Activated T-helper 9 cell treated with anti-CD3 and anti-CD28 coated beads, Interleukin-2, amount 50 U/mL, for 16 hours (primary cell): ENCODE measurements at places on chromosomes 2 and 18.

GRCh38 chr18:78268226-78268988, 711.2 kb upstream of the SALL3 start:
- DNase-seq, result no peak

GRCh38 chr2:238370823-238371372, 50.6 kb downstream of the TRAF3IP1 start:
- peak; percentile 16 for DNase-seq

DNA sequence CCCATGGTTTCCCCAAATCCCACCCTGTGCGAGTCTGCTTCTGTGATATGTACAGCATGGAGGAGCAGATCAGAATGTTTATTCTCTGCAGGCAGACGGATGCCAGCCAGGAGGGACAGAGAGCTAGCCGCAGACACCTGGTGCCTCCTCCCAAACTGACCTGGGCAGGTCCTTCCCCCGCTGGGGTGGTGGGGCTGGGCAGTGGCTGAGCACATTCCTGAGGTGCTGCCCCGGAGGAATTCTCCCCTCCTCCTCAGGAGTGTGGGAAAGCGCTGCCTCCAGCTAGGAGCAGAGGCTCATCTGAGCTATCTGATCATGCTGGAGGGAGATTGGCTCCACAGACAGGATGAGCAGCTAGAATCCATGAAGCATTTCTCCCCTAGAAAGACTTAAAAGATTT, 21.7 kb downstream of the C2orf92 start:
- no peak for DNase-seq

DNA sequence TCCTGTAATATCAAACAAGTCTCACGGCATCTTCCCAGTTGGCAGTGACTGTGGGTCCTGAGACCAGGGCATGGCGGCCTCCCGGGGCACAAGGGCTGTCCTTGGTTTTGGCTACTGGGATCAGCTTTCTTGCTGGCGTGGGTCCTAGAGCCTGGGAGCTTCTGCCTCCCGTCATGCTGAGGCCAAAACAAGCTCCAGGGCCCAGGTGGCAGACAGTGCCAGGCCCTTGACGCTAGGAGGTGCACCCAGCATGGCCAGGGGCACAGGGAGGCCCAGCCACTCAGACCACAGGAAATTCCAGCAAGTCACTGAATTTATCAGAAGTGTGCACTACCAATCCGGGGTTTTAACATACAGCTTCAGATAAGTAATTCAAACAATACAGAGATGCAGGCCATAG, 184.7 kb downstream of the EIPR1 start:
- no peak for DNase-seq

DNA sequence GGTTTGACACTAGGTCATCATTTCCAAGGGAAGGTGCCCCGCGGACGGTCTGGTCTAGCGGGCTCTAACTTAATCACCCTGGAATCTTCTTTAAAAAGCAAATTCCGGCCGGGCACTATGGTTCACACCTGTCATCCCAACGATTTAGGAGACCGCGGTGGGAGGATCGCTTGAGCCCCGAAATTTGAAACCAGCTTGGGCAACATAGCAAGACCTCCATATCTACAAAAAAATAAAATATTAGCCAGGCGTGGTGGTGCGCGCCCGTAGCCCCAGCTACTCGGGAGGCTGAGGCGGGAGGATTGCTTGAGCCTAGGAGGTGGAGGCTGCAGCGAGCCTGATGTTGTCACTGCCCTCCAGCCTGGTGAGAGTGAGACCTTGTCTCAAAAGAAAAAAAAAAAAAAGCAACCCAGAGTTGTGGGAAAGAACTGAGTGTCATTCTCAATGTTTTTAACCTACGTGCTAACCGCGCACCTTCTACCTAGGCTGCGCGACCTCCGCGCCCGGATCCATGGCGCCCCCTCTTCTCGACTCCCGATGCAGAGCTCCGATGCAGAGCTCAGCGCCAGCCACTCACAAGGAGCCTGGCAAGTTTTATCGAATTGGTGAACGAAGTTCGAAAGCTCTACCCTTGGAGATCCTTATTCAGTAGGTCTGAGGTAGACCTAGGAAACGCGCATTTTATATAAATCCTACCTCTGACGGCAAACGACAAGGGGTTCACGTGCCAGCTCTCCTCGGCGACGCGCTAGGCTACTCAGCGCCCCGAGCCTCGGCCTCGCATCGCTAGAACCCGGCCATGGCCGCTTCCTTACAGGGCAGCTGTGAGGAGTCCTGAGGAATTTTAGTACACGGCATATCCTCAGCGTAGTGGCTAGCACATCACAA, 888 bp upstream of the TWSG1 start:
- no peak for DNase-seq

- DNase-seq, result no peak
Measured at GRCh38 chr18:2857491-2858131, 10.8 kb downstream of the EMILIN2 start.

DNA sequence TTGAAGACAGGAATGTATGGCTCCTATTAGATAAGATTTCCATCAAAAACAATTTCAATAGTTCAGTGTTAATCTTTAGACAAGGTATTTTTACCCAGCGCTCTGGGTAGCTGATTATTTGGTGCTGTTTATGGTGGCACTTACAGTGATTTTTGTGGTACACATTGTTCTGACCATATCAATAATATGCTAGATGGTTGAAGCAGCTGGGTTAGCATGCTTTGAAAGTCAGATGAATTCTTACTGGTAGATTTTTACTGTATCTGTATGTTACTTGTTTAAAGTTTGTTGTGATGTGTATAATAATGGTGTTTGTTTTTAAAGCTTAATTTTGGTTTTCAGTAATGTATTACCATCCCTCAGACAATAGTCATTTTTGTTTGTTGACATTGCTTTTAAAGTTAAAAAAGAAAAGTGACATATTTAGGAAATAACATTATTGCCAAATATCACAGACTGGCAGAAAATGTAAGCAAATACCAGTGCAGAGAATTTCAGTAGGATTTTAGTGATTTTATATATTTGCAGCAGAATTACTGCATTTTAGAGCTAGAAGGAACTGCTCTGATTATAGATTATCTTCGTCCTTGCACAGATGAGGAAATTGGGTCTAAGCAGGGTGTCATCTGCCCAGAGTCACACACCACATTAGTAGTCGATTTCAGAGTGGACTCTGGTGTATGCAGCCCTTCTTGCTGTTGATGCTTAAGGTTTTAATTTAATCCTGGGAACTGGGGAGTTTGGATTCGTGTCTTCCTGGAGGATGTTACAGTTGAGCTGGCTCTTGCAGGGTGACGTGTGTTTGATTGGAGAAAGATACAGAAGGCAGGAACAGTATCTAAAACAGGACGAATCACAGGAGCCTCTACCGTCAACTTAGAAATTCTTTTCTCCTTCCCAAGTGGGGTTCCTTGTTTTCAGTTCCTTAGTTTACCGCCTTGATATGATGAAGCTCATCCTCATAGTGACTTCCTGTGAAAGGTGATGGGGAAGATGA, 6.6 kb downstream of the SOCS6 start:
- no peak for DNase-seq

DNA sequence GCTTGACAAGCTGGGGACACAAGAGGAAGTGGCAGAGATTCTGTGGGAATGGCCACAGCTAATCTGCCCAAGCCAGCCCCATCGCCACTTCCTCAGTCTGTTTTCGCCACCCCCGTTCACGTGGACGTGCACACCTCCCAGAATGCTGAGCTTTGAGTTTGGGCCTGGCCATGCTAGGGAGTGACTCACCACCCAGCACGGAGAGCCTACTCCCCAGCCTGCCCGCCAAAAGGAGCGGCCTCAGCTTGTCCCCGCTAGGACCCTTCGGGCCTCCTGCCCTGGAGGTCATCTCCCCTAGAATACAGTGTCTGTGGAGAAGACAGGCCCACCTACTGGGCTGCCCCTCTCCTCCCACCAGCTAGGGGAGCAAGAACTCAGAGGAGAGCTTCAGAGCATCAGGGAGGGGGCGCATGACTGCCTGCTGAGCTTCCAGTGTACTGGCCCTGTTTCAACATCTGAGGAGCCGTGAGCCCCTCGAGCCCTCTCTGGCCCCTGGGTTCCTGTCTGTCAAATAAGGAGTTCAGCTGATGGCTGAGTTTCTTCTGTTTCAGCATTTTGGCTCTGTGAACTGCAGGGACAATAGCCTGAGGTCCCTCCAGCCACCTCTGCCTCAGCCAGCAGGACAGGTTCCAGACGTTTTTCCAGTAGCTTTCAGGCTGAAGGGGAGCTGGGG, 5.1 kb downstream of the SLC35F6 start:
- no peak for DNase-seq

GRCh38 chr2:149858216-149858615, 270.6 kb upstream of the MMADHC start:
- no peak for DNase-seq

GRCh38 chr2:60641811-60642788, 88.6 kb upstream of the BCL11A start:
- no peak for DNase-seq
